Stimulated activated CD4-positive, alpha-beta T cell treated with anti-CD3 and anti-CD28 coated beads, Interleukin-15, amount 100 ng/mL, for 48 hours (primary cell): ENCODE measurements at places on chromosomes 11 and 22.

DNA sequence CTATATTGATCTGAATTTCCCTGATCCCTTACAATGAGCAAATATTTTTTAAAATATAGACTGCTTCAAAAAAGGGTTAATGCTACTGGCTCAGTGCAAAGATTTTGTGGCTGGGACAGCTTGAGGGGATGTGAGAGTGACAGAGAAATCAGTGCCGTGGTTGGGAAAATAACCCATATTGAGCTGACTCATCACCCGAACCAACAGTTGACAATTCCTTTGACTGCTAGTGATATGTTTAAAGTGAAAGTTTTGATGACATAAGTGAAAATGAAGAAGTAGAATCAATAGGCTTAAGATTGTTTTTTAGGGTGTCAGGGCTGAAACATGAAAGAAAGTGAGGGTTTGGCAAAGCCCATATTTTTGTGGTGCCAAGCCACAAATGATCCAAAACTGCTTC is 257.1 kb upstream of the TENM4 start:
- no peak for DNase-seq

DNA sequence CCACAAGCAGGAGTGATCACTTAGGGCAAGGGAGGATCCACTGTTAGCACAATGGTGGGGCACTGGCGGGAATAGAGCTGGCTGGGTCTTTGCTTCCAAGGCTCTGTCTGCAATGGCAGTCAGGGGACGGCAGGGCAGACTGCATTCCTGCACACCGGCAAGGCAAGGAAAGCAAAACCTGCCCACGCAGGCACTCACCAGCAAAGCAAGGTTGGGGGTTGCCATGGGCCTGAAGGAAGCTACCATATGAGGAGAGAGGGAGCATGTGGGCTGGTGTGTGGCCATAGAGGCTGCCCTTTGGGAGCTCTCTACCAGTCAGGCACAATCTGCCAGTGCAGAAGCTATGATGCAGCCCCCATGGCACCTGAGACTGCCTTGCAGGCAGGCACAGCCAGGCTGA is 33.2 kb downstream of the OR8B12 start:
- no peak for DNase-seq

DNA sequence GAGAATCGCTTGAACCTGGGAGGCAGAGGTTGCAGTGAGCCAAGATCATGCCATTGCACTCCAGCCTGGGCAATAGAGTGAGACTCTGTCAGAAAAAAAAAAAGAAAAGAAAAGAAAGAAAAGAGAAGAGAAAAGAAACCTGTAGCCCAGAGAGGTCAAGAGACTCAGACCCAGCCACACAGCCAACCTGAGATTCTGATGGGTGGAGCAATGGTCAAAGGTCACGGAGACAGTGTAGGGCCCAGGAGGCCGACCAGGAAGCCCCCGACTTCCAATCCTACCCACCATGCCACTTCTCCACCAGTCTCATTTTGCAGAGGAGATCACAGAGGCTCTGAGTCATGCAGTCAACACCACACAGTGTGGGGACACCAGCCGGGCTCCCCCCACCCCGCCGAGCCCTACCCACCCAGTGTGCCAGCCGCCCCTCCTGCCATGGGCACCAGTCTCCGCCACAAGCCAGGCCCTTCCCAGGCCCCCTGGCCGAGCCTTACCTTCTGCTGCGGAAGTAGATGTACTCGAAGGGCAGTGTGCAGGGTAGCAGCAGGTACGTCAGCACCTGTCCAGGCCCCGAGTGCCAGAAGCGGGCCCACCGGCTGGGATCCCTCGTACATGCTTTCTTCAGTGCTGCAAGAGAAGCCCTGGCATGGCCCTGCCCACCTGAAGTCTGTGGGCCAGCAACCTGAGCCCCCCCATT is 7.9 kb downstream of the PNPLA5 start:
- DNase-seq: no peak

- no peak for DNase-seq
Observed at GRCh38 chr11:78199015-78199652, 10.4 kb downstream of the USP35 start.

GRCh38 chr11:69674886-69675714 is at the start of gene LTO1:
LTO1 (minus strand) TSS chr11:69675353; CDS start chr11:69675239, 114 bp downstream.
- peak; percentile 89 for DNase-seq

DNA sequence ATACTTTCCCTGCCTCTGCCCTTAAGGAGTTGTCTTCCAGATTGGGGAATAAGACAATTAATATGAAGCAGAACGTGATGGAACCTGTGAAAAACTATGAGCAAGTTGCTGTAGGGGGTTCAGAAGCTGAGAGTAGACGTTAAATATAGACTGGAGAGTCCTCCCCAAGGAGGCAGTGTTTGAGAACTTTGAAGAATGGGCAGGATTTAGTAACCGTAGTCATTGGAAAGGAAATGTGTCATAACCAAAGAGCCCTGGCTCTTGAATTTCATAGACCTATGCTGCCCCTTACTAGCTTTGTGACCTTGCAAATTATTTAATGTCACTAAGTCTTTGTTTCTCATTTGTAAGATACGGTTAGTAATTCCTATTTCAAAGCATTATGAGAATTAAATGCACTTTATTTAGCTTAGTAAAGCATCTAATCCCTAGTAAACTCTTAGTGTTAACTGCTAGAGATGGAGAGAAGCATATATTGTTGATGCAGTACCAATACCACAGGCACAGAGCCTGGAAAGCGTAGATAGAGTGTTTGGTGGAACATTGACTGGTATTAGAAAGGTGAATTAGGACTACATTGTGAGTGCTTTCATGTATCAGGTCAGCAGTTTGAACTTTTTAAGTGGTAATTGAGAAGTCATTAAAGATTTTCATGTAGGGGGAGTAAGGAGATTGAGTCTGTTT is 54.1 kb downstream of the MCAM start:
- no peak for DNase-seq

DNA sequence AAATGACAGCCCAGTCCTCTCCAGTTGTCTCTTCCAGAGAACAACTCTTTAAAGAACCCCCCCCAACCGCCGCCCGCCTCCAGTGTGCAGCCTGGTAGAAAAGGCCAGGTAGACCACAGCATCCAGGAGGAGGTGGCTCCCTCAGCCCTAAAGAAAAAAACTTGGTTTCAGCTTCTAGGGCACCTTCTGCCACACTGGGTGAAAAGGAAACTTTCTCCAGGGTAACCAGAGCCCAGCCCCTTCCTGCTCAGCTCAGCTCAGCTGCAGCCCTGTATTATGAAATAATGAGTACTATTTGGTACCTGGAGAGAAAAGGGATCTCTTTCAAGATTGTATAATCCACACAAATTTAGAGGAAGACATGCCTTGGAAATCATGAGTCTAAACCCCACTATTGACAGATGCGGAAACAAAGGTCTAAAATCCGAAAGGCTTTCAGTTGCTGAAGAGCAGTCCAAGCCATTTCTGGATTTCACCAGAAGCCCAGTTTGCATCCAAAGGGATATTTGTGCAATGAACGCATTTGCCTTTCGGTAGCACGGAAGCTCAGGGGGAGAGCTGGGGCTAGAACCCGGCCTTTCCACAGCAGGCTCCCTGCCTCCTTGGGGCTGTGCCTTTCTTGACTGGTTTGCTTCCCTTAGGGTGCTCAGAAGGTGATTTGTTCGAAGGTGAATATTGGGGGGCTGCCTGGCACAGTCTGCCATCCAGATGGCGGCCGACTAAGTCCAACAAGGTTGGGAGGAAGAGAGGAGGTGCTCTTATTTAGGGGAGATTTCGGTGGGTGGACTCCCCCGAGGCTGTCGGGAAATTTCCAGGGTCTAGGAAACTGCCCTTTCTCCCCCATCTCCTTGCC is 3.3 kb downstream of the FXYD6 start:
- DNase-seq: no peak

GRCh38 chr11:14499178-14499559 is 442 bp downstream of the COPB1 start:
- peak; percentile 11 for DNase-seq

DNA sequence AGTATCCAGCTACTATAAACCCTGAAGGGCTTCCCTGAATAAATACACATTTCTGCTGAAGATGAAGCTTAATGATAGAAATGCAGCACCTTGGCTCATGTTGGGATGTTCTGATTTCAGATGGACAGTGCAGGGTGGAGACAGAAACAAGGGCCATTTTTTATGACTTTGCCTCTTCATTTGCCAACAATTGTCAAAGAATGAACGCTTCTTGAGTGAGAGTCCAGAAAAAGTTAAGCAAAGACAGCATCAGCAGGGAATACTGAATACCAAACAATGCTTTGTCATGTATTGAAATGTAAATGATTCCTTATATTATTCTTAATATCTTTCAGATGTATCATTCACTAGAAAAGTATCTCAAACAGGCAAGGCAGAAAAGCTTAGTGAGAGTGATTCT is 84.9 kb downstream of the TRPC6 start:
- no peak for DNase-seq

GRCh38 chr22:37701141-37701786 is 4.4 kb downstream of the TRIOBP start:
- DNase-seq: no peak

DNA sequence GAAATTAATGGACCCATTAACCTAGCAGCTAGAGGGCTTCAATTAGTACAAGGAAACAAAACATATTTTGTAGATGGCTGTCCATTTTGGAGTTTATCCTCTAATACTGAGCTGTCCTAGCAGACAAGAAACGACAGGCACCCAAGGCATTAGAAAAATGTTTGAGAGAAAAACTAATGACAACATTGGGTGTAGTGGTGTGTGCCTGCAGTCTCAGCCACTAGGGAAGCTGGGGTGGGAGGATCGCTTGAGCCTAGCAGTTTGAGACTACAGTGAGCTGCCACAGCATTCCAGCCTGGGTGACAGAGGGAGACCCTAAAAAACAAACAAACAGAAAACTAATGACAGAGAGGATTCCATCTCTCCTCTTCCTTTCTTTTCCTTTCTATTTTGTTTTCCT is 1.5 kb downstream of the A4GALT start:
- DNase-seq: no peak

GRCh38 chr22:27125539-27125938 is 468.2 kb downstream of the MIAT start:
- DNase-seq: no peak

DNA sequence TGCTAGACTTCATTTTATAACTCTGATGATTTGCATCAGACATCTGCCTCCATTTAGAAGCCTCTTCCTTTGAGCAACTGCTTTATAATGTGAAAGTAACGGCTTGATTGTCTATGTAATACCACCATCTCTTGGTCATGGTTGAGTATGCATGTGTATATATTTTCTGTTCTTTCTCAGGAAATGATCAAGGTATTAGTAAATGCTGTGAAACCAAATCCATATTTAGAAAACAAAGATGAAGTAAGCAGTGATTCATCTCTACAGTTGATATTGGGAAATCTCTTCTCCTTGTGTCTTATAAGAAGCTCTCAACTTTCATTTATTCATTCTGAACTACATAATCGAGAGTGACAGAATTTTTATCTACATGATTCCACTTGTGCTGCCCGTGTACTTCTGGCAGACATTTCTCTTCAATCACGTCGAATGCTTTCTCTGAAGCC is 104.6 kb upstream of the ANO3 start:
- no peak for DNase-seq

DNA sequence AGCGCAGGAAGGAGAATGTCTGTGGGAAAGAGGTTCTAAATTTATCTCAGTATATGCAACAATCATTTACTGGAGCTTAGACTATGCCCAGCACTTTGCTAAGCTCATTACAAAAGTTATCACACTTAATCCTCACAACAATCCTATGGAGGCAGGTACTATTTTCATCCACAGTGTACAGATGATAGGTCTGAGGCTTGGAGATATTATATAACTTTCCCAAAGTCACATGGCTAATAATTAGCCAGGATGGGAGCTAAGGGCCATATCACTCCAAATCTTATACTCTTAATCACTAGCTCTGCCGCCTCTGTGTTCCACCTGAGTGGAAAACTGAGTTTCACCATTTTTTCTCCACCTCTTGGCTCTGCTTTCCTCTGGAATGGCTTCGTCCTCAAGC is 47.3 kb upstream of the CAPRIN1 start:
- DNase-seq: no peak

DNA sequence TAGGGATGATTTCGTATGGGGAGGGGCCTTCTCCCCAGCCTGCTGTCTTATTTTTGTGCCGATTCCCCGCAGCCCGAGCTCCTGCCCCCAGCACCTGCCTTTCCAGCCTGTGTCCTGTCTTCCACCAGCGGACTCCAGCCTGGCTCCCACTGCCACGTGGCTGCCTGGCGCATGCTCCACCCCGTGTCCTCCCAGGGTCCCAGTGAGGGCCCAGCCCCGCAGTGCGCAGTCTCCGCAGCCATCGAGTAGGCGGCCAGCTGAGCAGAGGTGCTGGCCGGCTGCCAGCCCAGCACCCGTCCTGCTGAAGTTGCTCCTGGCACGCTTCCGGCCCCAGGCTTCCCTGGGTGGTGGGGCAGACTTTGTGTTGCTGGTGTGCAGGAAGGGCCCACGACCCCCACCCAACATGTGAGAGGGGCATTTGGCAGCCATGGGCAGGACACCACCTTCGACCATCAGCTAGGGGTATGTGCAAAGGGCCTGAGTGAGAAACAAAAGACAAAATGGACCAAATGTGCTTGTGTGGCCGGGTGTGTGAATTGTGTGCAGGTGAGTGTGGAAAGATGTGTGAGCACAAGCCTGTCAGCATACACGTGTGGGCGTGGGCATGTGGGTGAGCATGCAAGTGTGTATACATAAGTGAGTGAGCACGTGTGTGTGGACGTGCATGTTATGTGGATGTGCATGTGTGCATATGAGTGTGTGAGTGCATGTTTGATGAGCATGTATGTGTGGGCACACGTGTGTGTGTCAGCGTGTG is 55.9 kb downstream of the RTN4R start:
- DNase-seq: no peak

DNA sequence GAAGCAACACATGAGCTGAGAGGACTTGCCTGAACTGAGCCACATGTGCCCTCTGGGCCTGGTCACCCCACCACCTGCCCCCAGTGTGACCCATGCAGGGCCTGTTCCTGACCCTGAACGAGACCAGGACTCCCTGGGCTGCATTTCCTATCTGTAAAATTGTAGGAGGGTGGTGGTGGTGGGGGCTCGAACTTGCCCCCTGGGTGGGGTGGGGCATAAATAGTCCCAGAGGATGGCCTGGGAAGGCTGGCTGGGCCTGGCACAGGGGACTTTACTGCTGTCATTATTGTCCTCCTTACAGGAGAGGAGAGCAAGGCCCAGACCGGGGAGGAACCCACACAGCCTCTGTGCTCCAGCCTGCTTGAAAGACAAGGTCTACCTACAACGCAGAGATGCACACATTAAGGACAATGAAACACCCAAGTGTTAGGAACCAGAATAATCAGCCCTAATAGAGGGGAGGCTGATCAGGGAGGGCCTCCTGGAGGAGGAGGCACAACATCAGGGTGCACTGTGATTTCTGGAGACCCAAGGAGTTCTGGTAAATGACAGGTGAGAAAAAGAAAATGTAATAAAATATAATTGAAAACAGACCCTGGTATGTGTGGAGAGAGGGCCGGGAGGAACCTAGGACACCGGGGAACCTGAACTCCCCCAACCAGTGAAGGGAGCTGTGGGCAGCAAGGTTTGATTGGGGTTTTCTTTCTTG is 2.8 kb upstream of the AIFM3 start:
- no peak for DNase-seq

- DNase-seq: no peak
Observed at GRCh38 chr11:90254065-90254464, 31.2 kb upstream of the CHORDC1 start.

DNA sequence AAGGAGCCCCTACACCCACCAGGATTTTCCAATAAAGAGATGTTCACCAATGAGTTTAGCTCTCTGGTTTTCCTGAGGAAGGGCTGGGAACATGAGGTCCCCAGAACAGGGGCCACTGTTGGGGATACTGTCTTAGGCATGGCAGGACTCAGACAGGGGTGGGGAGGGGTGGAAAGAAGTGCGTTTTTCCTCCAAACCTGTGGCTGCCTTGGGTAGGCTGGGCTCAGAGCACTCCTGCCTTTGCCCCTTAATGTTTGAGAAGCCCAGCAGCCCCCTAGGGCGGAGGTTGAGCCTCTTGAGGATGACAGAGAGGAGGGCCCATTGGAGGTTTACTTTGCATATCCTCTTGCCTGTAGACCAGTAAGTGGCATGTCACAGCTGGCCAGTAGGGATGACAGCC is 10.6 kb downstream of the MTFP1 start:
- DNase-seq: no peak
